Stimulated activated CD4-positive, alpha-beta T cell treated with anti-CD3 and anti-CD28 coated beads, TNF-alpha, amount 100 ng/mL, for 24 hours (primary cell): ENCODE measurements at places on chromosomes 11 and 22.

DNA sequence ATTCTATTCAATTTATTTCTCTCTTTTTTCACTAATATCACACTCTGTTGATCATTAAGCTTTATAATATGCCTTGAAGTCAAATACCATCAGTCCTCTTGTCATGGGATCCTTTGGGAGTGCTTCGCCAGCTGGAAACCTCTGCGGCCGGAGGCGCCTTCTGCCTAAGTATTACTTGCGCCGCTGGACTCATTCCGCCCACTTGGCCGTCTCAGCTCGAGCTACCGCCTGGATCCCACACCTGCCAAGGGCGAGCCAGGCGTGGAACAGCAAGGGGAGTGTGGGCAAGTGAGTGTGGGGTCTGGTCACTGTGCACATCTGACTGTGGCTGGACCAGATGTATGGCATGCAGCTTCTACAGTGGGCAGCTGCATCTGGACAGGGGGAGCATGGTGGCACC, 9.1 kb upstream of the MAP6 start:
- DNase-seq, result no peak

- DNase-seq, result no peak
These were observed 164.6 kb downstream of the MN1 start for GRCh38 chr22:27636716-27637508.

GRCh38 chr11:126861796-126862459, 138.6 kb downstream of the KIRREL3 start:
- DNase-seq, result no peak

DNA sequence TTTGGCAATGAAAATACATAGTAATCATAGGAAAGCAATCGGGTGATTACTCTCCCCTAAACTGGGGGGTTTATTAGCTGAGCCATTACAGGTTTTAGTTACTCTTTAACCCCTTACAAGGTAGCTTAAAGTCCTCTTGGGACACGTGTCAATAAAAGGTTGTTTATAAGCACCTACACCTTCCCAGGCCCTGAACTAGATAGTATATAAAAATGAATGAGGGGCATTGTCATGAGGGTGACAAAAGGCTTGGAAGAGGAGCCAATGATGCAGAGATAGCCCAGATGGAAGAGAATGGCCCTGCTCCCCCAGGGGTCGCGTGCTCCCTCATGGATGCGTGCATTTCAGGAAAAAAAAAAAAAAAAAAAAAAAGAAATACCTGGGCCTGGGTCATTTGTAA, 276.9 kb downstream of the TBC1D22A start:
- DNase-seq, result no peak

- DNase-seq, result no peak
These were observed 437.0 kb downstream of the DYNC2H1 start for GRCh38 chr11:103546236-103546635.

DNA sequence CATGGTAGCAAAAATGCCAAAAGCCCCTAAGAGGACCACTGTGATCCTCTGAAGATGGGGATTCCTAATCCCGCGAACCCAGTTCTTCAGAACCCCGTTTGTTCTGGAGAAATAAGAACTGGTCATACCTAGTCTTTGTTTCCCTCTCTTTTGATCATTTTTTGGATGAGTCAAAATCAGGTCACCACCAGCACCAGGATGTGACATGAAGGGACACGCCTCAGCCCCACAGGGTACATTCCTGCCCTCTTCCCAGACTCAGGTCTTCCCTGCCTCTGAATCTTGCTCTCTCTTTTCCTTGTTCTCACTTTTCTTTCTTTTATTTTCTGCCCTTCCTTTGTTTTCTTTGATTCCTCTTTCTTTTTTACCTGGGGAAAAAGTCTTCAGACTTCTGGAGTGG, 14.6 kb upstream of the ANO1 start:
- DNase-seq, result no peak

GRCh38 chr22:27195094-27195493, 537.7 kb downstream of the MIAT start:
- DNase-seq, result no peak

DNA sequence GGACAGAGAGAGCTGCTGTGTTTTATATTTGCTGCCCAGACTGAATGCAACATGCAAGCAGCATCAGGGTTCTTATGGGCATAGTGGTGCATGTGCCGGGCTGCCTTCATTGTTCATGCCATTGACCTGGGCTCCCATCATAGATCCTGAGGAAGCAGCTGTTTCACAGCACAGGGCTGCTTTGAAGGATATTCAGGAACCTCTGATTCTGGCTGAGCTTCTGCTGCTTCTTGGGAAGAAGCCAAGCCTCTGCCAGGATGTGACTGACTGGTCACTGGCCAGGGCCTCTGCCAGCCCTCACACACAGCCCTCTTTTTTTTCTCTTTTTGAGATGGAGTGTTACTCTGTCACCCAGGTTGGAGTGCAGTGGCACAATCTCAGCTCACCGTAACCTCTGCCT, 43.3 kb downstream of the CYB5R2 start:
- no peak for DNase-seq

- no peak for DNase-seq
These were observed 14.3 kb downstream of the C1QTNF6 start for GRCh38 chr22:37173709-37174108.

GRCh38 chr11:83156996-83157593, at the start of gene PCF11:
Gene PCF11 (plus strand): TSS chr11:83157131. CDS start chr11:83157440, 309 bp downstream.
- no peak for DNase-seq

- DNase-seq, result no peak
These were observed 75.4 kb upstream of the PPARA start for GRCh38 chr22:46074771-46075551.

DNA sequence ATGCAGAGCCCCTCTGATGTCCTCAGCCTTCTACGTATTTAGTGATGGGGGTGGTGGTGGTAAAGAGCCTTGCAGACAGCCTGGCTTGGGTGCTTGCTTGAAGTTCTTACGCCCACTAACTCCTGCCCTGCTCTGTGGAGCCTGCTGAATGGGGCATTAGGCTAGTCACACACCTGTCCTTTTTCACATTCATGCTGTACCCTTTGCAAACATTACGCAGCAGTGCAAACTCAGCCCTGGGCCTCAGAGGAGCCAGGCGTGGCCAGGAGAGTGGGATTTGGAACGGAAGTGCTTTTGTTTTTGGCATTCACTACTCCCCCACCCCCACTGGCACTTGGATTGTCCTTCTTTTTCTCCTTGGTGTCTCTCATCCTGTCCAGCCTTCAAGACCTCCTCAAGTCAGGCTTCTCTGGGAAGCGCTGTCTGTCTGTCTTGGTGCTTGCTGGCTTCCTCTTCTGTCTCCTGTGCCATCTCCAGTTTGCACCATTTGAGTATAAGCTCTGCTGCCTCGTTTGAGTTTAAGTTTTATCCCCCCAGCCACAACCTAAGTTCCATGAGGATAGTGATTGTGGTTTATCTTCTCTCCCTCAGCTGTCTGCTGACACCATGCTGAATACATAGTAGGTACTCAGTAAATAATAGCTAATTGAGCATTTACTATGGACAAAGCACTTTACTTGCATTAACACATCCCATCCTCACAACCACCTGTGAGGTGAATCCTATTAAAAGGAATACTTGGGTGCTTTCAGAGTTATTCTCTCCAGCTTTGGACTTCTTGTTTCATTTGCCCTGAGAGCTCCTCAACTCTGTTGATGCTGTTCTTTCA, 26.7 kb downstream of the ZBTB16 start:
- no peak for DNase-seq

GRCh38 chr11:8531982-8532381, 62.0 kb downstream of the STK33 start:
- DNase-seq, result no peak

- no peak for DNase-seq
These were observed 21.1 kb downstream of the LRRC10B start for GRCh38 chr11:61529537-61530225.

DNA sequence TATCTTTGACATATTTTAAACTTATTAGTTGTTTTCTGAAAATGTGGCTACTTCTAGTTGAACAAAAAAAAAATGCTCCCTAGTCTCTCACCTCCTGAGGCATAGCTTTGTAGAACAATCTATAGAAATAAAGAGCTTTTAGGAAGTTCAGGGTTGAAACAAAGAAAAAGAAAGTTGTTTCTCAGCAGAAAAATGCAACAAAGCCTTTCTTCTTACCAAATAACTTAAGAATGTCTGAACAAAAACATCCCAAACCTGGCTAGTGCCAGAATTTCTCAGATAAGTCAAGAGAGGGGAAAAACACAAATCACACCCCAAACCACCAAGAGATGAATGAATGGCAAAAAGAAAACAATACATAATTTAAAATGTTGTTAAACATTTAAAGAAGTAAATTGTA, 114.1 kb downstream of the MAML2 start:
- DNase-seq, result no peak

GRCh38 chr11:96329419-96329818, 13.6 kb downstream of the MAML2 start:
- no peak for DNase-seq

GRCh38 chr11:60971520-60971919, at the start of gene CD6:
Gene CD6 (plus strand): TSS chr11:60971680. CDS start chr11:60971866, 186 bp downstream.
- DNase-seq, result no peak

DNA sequence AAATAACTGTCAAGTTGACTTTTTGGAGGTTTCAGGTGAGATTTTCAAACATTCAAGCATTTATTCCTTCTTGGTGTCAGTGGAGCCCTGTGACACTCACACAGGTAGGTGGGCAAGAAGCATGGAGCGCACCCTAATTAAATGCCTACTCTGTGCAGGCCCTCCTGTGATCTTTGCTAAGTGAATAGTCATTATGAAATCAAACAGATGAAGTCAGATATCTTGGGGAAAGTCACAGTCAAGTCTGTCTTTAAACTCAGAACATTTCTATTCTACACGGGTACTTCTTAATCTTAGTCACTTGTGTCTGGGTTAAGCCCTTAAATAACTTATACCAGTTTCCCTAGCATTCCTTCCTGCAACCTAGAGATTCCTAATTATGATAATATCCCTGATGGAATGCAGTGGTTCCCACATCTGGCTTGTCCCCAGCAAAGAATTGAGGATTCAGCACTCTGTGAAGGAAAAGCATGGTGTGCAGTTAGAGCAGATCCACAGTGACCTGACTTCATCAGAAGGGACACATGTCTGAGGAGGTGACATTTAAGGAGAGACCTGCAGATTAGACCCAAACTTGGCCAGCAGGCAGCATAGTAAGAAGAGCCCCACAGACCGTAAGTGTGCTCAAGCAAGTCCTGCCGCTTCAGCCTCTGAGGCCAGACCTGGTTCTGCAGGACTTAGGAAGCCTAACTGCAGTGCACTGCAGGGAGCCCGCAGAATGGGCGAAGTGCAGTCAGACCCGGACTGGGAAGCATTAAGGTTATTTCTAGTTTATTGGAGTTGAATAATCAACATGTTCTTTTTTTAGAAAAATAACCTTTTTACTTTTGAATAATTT, 85.3 kb upstream of the GAL start:
- no peak for DNase-seq

DNA sequence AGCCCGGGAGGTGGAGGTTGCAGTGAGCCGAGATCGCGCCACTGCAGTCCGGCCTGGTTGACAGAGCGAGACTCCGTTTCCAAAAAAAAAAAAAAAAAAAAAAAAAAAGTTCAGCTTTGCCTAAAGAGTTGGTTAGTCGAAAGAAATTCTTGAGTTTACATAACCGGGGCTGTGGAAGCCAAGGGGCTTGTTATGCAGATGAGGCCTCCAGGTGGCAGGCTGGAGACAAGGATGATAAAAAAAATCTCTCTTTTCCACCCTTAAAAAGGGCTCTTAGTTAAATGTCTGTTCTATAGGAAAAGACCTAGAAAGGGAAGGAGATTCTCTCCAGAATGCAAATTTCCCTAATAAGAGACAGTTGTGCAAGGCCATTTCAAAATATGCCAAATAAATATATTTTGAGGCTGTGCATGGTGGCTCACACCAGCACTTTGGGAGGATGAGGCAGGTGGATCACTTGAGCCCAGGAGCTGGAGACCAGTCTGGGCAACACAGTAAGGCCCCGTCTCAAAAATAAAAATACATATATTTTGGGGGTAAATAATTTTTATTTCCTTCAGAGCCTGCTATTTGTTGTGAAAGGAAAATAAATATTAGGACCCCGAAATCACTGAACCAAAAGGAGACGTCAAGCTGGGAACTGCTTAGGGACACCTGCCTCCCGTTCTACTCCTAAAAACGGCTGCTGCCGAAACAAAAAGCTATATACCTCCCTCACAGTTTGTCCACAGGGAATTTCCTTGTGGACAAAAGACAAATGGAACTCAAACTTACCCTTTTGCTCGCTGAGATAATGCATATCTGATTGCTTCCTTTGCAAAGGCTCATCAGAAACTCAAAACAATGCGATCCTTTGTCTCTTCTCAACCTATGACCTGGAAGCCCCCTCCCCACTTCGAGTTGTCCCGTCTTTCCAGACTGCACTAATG, 2.4 kb upstream of the IFITM2 start:
- DNase-seq, result no peak
